SK-N-SH treated with all-trans-retinoic acid at 6 μM for 48 hours (cell line): ENCODE measurements at places on chromosomes 13 and 19.

- ATAC-seq, result no peak
Observed at GRCh38 chr13:64020126-64020525, 2604.5 kb upstream of the PCDH20 start.

DNA sequence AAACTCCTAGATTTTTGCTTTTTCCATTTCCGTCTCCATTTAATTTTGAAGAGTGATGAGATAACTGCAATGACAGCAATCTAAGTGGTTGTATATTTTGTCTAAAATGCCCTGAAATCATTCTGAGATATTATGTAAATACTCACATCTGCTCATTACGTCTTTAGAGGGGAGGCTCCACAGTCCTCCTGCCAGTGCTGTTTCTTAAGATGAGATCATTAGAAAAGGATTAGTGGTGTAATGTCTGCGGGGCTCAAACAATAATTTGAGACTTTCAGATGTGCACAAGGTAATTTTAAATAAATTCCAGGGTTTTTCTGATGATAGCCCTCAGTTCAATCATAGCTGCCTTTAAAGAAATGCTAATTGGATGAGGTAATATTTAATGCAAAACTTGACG, 437.9 kb downstream of the FOXO1 start:
- no peak for ATAC-seq

DNA sequence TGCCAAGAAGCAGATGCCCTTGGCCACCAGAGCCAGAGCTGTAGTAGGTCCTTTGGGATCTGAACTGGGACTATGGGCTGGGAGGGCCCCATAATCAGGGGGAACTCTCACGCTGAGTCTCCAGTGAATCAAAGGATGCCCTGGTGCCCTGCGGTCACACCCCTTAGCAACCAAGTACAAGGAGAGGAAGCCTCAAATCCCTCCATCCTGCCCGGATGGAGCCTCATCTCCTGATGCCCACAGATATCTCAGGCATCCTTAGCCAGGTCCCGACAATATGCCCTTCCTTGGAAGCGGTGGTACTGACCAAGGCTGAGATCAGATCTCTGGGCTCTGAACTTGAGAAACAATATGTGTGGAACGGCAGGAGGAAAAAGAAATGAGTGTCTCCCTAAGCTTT, 1.7 kb downstream of the PLEKHA4 start:
- no peak for ATAC-seq

- ATAC-seq, result no peak
Observed at GRCh38 chr19:47633517-47633916, 24.6 kb downstream of the BICRA start.

DNA sequence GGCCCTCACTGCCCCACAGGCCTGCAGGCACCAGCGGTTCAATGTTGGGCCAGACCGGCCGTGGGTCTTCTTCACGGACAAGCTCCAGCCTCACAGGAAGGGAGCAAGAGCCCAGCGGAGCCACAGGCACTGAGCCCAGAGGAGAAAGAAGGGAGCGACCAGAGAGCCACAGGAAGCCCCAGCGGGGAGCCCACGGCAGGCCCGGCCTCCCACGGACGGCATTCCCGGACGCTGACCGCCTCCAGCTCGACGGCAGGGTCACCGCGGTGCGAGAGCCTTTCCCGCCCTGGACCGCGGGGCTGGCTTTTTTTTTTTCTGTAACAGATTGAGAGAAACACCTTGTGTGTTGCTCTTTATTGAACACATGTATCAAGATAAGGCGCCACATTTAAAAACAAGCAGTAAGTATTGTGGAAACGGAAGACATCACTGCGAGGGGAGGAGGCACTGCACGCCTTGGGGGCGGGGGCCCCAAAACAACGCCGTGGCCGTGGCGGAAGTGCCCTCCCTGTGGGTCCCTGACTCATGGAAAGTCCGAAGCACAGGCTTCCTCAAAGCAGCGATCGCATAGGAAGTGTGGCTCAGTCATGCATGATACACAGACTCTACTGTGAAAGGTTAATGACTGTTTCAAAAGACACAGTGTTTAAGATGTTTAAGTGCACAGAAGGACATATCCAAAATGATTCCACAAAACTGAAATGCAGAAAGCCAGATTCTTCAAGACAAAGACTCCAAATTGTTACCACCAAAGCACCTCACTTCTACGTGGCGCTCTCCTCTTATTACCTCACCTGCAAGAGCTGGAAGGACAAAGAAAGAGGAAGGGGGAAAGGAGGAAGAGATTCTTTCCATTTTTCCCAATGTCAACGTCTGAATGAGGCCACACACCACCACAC, 3.5 kb downstream of the RASA3 start:
- peak; percentile 6; the same call in 1 of the 3 replicates for ATAC-seq

DNA sequence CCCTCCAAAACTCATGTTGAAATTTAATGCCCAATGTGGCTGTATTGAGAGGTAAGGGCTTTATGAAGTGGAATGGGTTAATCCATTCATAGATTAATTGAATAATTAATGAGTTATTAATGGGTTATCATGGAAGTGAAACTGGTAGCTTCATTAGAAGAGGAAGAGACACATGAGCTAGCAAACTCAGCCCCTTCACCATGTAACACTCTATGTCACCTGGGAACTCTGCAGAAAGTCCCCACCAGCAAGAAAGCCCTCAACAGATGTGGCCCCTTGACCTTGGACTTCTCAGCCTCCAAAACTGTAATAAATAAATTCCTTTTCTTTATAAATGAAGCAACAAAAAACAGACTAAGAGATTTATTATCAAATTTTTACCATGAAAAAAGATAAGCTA, 223.5 kb downstream of the KLF12 start:
- ATAC-seq, result no peak

- no peak for ATAC-seq
Observed at GRCh38 chr19:35608251-35608650, 4.3 kb upstream of the HAUS5 start.

GRCh38 chr13:87376081-87376480, 295.1 kb upstream of the SLITRK5 start:
- ATAC-seq, result no peak

DNA sequence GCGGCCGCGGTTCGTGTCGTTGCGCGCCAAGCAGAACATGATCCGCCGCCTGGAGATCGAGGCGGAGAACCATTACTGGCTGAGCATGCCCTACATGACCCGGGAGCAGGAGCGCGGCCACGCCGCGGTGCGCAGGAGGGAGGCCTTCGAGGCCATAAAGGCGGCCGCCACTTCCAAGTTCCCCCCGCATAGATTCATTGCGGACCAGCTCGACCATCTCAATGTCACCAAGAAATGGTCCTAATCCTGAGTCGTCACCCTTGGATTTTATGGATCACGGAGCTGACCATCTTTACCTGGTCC, 475 bp downstream of the MRPL57 start:
- peak; percentile 32 for ATAC-seq

GRCh38 chr13:53821632-53822031, 793.0 kb downstream of the OLFM4 start:
- no peak for ATAC-seq

- ATAC-seq, result no peak
Observed at GRCh38 chr13:91702411-91702810, 304.0 kb downstream of the GPC5 start.

DNA sequence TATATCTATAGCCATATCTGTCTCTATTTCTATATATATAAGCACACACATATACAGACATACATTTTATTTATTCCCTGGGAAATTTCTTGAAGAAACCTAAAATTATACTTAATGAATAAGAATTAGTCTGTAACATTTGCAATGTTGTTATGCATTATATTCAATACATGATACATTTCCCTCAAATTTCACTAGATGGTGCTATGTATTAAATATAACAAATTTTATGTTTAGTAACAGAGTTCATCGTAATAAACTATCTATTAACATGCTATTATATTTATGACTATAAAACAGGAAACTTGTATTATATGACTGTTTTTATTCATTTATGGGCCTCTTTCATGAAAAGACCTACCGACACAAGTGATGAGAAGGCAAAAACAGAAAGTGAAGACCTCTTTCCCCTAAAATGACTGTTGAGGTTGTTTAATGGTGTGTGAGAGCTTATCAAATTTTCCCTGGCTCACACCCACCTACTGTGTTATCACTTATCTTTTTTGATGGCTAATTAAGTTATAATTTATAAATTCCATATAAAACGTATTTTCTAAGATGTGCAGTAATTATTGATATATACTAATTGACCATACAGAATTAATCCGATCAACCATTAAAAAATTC, 881.9 kb downstream of the SLITRK6 start:
- ATAC-seq, result peak; percentile 74; the same call in 2 of the 3 replicates

GRCh38 chr13:51292000-51292565, 47.4 kb upstream of the SERPINE3 start:
- ATAC-seq, result peak; percentile 50

- peak; percentile 63 for ATAC-seq
Observed at GRCh38 chr19:53432088-53432661, 391 bp downstream of the ZNF761 start.

GRCh38 chr19:16232568-16232967, 34.9 kb downstream of the AP1M1 start:
- ATAC-seq, result no peak

DNA sequence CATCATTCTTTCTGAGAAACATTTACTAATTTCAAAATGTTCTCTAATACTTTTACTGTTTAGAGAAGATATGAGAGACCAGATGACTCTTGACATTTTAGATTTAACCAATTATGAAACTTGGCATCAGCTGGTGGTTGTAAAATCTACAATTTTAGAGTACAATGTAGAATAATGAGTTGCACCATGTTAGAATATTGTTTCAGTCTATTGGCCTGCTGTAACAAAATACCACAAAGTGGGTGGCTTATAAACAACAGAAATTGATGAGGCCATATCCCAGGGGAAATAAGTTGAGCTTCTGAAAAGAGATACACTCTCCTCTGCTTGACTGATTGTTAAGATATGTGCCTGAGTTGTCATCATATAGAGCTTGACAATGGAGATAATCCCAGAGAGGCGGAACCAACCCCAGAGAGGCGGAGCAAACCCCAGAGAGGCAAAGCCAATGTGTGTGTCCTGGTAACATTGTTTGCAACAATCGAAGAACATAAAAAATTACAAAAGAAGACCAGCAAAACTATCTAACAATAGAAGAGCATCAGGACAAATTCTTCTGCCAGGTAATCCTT, 373.0 kb upstream of the SLITRK1 start:
- ATAC-seq, result no peak

DNA sequence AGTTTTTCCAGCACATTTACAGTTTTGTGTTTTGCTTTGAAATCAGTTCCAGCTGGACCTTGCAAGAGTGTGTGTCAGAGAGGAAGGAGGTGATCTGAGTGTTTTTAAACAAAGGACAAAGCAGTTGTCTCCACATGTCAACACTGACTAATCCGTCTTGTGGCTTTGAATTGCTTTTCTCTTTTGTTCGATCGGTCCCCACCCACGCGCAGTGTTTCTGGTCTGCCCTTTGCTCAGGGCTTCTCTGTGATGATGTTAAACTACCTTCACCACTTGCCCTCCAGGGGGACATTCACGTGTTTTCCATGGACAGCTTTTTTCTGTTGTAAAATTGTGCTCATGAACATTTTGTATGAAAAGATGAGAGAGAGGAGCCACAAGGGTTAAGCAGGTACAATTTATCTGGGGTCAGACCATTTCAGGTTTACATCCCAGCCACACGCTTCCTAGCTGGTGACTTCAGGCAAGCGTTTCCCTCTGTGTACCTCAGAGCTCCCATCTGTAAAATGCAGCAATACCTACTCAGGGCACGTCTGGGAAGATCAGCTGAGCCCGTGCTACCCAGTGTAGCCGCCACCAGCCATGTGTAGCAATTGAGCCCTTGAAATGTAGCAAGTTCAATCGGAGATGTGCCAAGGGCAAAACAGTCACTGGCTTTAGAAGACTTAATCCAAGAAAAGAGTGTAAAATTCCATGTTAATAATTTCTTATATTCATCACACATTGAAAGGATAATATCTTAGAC, 13.5 kb upstream of the PLA2G4C start:
- ATAC-seq, result no peak

GRCh38 chr19:8654591-8655339, 24.3 kb downstream of the NFILZ start:
- peak; percentile 79 for ATAC-seq

- no peak for ATAC-seq
Observed at GRCh38 chr19:34589730-34590129, 87.2 kb downstream of the SCGB2B2 start.

GRCh38 chr13:85586422-85586831, 212.8 kb downstream of the SLITRK6 start:
- no peak for ATAC-seq

DNA sequence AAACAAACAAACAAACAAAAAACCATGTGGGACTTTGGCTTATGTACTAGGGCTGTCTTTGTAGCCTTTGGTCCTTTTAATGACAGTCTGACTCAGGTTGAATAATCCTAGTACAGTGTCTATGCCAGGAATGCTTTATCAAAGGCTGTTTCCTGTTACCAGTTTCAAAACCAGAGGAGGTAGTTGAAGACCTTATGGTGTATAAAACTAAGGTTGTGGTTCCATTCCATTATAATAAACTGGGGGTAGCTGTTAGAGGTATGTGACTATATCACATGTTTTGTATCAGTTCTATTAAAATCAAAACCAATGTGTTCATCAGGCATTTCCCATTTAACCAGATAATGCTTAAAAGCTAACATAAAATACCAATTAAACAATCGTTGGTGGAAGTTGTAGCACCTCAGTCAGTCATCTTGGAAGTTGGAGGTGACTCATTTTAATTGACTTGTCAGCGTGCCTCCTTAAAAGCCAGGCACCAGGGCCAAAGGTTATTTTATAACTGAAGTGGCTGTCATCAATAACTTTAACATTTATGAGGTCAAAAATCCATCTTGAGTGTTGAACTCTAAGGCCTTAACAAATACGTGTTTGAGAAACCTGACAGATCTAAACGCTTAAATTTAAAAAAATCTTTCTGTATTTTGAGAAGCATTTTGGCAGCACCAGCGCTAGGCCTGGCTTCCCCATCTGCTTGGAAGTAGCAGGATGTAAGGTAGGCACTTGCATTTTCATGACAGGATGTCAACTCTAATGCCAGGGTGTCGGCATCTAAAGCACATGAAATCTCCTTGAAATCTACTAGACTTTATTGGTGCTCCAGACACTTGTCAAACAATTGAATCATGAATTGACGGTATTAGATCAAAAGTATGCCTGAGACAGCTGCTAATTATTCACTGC, 162.5 kb downstream of the LMO7 start:
- ATAC-seq, result peak; percentile 72

- peak; percentile 79 for ATAC-seq
Observed at GRCh38 chr13:112968910-112969691, at the start of gene MCF2L. Gene MCF2L, plus strand, starts transcription at chr13:112969214. Its CDS starts 166 bp downstream, at chr13:112969380.

- ATAC-seq, result no peak
Observed at GRCh38 chr13:94765814-94766213, 53.5 kb upstream of the SOX21 start.

- ATAC-seq, result no peak
Observed at GRCh38 chr13:112955271-112955937, 13.6 kb upstream of the MCF2L start.

GRCh38 chr13:95833719-95834118, 156.8 kb downstream of the DNAJC3 start:
- peak; percentile 39; the same call in 2 of the 3 replicates for ATAC-seq

DNA sequence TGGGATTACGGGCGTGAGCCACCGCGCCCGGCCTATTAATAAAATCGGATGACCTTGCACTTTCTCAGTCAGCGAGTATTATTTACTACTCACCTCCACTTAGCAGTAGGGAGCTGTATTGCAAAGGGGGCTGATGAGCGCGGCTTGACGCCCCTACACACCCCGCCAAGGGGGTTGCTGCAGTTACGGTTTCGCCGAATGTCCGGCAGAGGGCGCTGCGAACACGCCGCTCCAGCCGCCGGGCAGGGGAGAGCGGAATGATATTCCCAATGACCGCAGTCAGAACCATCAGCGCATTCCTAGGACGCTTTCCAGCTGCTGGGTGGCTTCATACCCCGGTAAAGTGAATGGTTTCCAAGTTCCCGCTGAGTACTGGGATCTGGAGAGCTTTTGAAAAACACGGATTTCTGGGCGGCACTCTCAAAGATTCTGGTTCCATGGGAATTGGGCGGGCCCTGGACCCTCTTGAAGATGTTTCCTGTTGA, 30.0 kb upstream of the TPT1 start:
- no peak for ATAC-seq
